ENCODE measurements at places on chromosomes 12 and 14. TPM values are rescaled to one million over a fixed set of nuclear protein-coding genes. Genes with fewer than 3 reads are reported as not detected.

SLC39A5 gene
- not detected for total RNA-seq

MYF5 gene
- not detected for total RNA-seq

CIROP gene
- total RNA-seq = not detected

KDM5A gene
- total RNA-seq = 29.9 TPM

ALDH2 gene
- 24.1 TPM for total RNA-seq

CFAP73 gene
- total RNA-seq = not detected

A2ML1 gene
- 2.7 TPM for total RNA-seq

CCND2 gene
- total RNA-seq = 208 TPM

MYO1H gene
- total RNA-seq = not detected

A2M gene
- not detected for total RNA-seq

PLXNC1 gene
- under 0.01 TPM for total RNA-seq

MYG1 gene
- total RNA-seq = 61.8 TPM

IL31 gene
- total RNA-seq = not detected

ACADS gene
- 8.5 TPM for total RNA-seq

TAS2R10 gene
- total RNA-seq = 0.31 TPM
